Left colon (tissue), 2 donors: ENCODE measurements at places on chromosomes 1 and 21. TPM values are rescaled to one million over a fixed set of nuclear protein-coding genes. Genes with fewer than 3 reads are reported as not detected.

DNA sequence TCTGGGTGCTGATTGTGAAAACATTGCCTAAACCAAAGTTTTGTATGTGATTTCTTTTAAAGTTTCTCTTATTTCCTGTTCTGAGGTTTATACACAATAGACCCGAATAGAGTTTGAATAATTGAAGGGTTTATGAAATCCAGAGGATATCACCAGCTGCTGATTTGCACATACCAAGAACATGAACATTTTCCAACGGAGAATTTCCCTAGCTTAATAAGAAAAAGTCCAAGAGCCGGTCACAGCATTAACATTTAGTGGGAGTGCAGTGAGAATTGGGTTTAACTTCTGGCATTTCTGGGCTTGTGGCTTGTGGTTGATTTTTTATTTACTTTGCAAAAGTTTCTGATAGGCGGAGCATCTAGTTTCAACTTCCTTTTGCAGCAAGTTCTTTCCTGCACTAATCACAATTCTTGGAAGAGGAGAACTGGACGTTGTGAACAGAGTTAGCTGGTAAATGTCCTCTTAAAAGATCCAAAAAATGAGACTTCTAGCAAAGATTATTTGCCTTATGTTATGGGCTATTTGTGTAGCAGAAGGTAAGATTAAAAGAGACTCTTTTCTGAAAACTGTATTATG, at the start of gene CFH:
Gene CFH (plus strand): TSS at position 407 of the 579 bp plus-strand sequence. CDS start 75 bp downstream, at position 482.
- no peak for DNase-seq

Gene WDR47
- 7.8 TPM for total RNA-seq

DNA sequence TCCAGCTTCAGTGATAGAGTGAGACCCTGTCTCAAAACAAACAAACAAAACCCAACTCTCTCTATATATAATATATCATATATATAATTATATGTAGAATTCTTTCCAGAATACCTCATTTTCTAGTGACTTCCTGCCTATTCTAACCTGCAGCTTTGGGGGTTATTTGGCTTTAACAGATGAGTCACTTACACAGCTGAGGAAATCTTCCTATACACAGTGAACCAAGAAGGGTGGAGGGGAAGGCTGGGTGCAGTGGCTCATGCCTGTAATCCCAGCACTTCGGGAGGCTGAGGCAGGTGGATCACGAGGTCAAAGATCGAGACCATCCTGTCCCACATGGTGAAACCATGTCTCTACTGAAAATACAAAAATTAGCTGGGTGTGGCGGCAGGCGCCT, 9.2 kb downstream of the RAB29 start:
- DNase-seq, result no peak

Gene SELE
- total RNA-seq, result 0.61 TPM

DNA sequence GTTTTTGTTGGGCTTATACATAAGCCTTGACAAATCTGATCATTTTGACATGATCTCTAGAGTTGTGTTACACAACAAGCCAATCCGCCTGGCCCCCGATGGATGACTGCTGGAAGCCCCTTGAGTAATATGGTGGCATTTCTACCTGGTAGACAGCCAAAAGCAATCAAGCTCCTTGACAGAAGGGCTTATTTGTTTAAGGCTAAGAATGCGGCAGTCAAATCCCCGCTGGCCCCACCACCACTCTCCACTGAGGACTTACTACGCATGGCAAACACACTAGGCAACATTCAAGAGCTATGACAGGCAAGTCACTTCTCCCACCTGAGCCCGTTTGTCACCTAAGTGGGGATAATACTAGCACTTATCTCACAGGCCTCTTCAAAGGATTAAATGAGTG, 33.4 kb upstream of the C1orf198 start:
- no peak for DNase-seq

GRCh38 chr1:65289449-65289848, 19.9 kb upstream of the DNAJC6 start:
- no peak for DNase-seq

GRCh38 chr1:161497961-161498360, 7.3 kb upstream of the FCGR2A start:
- no peak for DNase-seq

DNA sequence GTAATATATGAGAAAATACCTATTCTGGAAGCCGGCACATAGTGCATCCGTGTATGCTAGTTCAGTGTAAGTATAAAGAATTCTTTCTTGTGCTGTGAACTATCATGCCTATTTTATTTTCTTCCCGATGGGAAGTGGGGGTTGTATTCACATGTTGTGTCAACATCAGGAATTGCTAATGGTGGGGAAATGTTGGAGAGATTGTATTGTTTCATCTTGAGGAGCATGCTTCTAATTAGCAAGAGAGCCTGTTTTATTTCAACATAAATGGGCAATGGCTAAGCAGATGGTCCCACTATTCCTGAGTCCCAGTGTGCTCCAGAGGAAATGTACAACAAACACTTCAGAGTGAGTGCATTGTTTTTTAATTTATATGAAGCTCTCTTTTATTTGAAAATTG, 485.2 kb downstream of the PLPP3 start:
- no peak for DNase-seq

DNA sequence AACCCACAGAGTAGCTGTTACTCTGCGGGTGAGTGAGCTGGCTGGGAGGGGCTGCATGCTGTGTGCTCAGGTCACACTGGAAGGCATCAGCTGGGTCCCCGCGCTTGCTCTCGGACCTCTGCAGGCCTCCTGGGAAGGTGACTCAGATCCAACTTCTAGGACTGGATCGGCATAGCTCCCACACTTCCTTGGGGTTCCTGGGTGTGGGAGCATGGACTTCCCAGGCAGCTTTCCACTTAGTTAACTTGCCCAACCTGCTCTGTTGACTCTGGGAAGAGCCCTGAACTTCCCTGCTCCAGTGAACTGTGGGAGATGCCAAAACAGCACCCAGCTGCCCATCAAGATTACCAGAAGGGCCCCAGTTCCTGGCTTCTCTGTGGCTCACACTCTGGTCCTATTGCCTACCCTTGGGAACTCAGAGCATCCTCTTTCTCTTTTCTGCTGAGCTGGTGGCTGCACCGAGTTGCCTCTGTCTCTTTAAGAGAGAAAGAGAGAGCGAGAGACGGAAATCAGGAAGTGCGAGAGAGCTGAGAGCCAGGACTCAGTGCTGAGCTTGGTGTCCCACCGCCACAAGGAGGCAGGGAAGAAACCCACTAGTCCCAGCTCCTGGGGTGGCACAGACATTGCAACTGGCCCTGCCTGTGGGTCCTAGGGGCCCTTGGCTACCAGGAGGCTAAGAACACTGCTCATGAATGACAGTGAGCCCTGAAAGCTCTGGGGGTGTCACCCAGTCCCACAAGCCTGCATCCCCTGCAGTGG, at the start of gene IKBKE:
Gene IKBKE (plus strand): TSS at position 544 of the 759 bp plus-strand sequence. CDS start 2,752 bp downstream, outside the sequence.
- peak; percentile 74 for DNase-seq

DNA sequence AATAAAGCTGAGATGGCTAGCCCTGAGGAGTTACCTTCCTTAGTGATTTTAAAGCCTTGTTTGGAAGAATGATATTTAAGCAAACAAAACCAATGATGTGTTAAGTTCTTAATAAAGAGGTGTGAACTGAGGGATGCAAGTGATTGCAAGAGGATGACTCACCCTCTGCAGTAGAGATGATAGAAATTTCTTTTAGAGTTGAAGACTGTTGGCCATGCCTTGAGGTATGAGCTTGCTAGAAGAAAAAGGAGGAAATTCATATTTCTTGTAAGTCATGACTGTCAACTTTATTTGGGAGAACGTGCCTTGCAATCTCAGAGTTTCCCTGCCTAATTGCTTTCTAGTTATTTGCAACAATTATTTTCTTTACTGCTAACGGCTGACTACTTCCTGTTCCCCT, 94.7 kb downstream of the PLA2G4A start:
- DNase-seq, result no peak

- DNase-seq, result no peak
Measured at GRCh38 chr1:151822404-151822803, 9.2 kb downstream of the RORC start.

Gene HSPA13
- total RNA-seq, result 11.1 TPM

DNA sequence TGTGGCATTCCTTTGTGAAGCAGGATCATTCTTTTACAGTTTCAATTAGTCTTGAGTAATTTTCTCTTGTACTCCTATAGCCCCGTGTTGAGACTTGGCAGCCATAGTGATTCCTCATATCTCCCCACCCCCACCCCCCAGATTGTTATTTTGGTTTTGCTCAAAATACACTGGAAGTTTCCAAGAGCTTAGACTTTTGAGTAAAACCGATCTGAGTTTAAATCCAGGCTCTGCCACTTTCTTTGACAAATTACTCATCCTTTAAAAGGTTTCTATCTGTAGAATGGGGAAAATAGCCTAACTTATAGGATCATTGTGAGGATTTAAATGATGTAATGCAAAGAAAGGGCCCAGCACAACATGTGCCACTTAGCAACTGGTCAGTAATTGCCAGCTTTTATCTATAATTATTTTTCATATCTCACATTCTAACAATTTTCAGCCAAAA, 53.1 kb upstream of the RC3H1 start:
- DNase-seq, result no peak

DNA sequence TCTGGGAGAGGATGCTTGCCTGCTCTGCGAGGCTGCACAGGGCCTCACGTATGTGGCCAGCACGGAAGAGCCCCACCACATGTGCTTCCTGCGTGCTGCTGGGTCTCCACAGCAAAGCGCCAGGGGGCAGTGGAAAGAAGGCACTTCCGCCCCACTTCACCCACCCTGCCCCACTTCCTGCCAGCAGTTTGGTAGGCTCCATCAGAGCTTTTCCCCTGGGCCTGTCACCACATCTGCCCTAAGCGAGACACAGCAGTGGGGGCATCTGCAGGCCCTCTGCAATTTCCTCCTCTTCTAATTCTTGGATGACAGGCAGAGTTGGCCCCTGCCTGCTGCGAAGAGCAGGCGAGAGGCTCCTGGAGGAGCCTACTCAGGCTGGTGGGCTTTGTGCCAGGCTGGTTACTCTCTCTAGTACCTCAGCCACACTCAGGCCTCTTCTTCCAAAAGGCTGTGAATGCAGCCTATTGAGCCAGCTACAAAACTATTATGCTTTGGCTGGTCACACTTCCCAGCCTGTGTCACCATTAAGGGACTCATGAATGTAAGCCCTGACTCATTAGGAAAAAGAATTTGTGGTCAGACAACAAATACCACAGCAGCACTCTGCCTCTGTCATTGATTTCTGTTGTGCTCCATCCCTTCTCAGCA, 25.0 kb downstream of the CD244 start:
- DNase-seq, result peak; percentile 63

- DNase-seq, result no peak
Measured at GRCh38 chr1:213245260-213245910, 194.3 kb downstream of the RPS6KC1 start.

- no peak for DNase-seq
Measured at GRCh38 chr1:80059940-80060339, 1053.4 kb upstream of the ADGRL4 start.

Gene PLEKHN1
- total RNA-seq, result 0.58 TPM

- peak; percentile 40 for DNase-seq
Measured at GRCh38 chr1:38941093-38941492, 537 bp downstream of the RHBDL2 start.

DNA sequence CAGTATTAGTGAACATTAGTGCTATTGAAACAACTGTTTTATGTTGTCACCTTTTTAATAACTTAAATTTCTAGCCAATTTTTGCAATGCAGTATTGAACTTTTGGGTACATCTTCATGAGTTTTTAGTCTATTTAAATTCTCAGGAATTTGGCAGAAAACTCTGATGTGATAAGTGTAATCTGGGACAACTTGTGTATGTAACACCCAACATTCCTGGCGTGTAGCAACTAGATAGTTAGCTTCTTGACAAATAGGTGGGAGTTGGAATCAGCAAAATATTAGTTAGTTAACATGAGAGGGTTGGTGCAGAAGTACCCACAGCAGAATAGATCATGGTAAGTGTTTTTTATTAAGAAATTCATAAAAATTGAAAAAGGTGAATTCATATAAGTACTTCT, 111.6 kb downstream of the ITSN1 start:
- DNase-seq, result no peak

- no peak for DNase-seq
Measured at GRCh38 chr1:12595757-12596006, 22.3 kb downstream of the DHRS3 start.

Gene GFI1
- 8.2 TPM for total RNA-seq
